ENCODE measurements at places on chromosomes 2 and 18.
A peak's percentile ranks its signal among the peaks of the same experiment; 100 is the strongest.

DNA sequence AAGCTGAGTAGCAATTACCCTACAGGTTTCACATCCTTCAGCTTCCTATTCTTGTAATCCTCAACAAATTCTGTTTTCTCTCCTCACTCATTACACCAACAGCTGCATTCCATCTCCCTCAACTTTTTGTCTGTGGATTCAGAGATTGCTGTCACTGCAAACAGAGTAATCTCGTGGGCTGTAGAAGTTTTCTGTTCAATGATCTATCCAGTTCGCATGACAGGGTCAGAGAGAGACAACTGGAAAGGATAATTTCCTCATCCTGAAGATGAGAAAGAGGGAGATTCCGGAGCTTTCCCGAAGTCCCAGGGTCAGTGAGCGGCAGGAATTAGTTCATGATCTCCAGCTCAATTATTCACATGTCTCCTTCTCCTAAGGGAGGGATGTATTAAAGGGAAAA, 75.7 kb downstream of the MYO5B start:
- DNase-seq, result no peak

DNA sequence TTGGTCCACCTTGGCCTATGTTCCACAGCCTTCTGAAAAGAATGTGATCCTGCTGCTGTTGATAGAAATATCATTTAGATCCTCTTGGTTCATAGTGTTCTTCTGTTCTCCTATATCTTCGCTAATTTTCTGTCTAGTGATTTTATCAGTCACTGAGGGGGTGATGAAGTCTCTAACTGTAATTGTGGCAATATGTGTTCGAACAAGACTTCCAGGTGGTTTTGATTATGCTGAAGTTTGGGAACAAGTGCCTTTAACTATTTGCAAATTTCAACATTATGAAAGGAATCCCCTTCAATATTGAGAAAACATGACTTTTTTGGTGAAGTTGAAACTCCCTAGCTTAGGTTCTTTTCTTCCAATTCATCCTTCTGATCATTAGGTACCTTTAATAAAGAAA, 140.4 kb downstream of the MTX2 start:
- DNase-seq, result no peak

DNA sequence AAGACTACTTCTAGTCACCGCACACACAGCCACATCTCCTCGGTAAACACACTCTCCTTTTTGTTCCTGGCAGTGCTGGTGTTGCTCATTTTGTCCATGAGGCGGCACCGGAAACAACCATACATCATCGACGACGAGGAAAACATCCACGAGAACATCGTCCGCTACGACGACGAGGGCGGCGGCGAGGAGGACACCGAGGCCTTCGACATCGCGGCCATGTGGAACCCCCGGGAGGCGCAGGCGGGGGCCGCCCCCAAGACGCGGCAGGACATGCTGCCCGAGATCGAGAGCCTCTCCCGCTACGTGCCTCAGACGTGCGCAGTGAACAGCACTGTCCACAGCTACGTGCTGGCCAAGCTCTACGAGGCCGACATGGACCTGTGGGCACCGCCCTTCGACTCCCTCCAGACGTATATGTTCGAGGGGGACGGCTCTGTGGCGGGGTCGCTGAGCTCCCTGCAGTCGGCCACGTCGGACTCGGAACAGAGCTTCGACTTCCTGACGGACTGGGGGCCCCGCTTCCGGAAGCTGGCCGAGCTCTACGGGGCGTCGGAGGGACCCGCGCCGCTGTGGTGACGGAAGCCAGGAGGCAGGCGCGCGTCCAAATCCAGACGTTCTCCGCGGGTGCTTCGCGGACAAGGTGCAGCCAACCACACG, 221.0 kb downstream of the CDH20 start:
- DNase-seq, result no peak

GRCh38 chr2:48508461-48509124, 21.4 kb upstream of the STON1 start:
- DNase-seq, result peak; percentile 82

DNA sequence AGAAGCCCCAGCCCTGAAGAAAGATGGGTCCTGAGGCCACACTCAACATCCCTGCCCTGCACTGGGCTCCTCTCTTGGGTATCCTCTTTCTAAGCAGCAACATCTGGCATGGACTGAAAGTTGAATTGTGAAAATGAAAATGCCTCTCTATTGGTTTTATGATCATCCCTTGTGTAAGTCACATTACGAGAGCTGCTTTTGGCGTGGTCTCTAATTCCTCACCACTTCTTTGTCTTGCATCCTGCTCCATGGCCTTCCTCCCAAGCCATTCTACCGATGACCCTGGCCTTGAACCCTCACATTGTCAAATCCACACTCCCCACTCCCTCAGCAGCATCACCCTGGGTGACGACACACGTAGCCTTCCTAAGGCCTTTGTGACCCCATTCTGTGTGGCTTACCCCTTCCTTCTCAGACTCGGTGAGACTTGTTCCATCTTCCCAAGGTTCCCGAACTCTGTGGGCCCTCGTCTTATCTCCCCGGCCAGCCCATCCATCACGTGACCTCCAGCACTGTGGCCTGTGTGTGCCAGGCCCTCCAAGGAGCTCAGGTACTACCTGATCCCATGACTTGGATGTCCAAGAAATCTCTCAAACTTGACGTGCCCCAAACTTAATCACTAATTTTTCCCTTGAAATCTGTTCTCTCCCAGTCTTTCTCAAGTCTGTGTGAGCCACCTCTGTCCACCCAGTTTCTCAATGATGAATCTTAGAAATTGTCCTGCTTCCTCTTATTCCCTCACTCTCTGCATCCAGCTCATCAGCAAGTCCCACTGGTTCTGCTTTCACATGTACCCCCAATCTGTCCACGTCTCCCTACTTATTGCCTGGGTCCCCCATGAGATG, 194.7 kb upstream of the HS6ST1 start:
- DNase-seq, result no peak

- DNase-seq, result peak; percentile 80
Measured at GRCh38 chr18:13003466-13003896, 12.3 kb downstream of the CEP192 start.

DNA sequence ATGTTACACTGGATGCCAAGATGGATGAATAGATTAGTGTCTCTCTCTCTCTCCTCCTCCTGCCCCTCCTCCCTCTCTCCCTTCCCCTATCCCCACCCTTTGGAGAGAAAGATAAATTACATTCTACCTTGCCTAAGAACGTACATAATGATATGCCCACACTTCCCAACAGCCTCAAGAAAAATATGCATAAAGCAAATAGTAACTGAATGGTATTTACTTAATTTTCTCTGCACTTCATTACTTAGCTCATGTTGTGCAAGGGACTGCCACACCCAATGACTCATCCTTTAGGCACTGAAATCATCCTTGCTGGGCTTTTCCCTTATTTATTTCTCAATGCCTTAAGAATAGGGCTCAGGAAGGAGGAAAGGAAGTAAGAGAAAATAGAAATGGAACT, 137.3 kb upstream of the PID1 start:
- DNase-seq, result peak; percentile 68

DNA sequence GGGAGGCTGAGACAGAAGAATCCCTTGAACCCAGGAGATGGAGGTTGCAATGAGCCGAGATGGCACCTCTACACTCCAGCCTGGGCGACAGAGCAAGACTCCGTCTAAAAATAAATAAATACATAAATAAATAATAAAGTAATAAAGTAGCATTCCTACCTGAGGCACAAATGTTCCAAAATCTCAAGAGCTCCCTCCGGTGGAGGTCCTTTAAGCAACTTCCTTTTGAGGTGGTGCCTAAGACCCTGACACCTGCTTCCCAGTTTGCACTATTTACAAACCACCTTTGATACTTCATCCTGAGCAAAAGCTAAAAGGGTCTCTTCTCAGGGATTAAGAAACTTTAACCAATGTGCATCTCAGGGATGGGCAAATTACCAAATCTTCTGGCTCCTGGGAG, 505.1 kb downstream of the CNTNAP5 start:
- DNase-seq, result peak; percentile 8

DNA sequence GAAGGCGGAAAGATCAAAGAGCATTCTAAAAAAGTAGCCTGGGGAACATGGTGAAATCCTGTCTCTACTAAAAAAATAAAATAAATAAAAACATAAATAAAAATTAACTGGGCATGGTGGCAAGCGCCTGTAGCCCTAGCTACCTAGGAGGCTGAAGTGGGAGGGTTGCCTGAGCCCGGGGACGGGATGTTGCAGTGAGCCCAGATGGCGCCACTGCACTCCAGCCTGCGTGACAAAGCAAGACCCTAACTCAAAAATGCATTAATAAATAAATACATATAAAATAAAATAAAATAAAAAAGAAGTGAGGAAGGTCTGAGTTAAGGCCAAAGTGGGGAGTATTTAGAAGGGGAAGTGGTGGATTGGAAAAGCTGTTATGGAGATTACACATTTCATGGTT, 1.3 kb upstream of the PSMD14 start:
- DNase-seq, result peak; percentile 28

DNA sequence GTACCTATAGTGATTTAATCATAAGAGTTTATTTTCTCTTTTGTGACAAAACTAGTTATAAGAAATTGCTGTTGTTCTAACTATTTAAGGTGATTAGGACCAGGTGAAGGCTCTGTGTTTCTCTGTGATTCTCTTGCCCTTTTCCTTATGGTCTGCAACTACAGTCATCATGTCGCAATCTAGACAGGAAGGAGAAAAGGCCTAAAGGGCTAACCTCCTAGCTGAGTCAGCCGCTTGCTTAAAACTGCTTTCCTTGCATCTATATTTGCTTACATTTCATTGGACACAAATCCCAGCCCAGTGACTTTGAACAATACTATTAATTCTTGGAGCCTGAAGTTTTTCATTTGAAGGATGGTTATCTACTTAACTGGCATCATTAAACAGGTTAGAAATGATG, 93.1 kb downstream of the PIK3C3 start:
- DNase-seq, result peak; percentile 80

- DNase-seq, result no peak
Measured at GRCh38 chr2:157160111-157160510, 97.4 kb upstream of the GALNT5 start.

DNA sequence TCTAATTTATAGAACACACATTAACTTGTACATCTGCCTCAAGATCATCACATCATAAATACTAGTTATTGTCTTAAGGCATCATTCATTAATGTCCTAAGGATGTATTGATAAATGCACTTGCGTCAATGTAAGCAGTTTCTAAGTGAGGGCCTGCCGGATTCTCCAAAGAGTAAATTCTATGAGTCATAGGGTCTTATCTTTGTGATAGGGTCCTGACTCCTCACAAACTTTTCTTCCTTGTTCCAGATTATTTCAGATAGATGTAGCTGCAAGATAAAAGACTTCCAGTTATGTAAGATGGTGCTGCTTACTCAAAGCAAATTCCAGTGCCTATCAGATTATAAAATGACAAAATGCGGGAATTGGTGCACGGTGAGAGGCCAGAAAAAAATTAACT, 315.0 kb upstream of the SLC39A10 start:
- no peak for DNase-seq

GRCh38 chr2:58101500-58101899, 54.9 kb downstream of the VRK2 start:
- no peak for DNase-seq

DNA sequence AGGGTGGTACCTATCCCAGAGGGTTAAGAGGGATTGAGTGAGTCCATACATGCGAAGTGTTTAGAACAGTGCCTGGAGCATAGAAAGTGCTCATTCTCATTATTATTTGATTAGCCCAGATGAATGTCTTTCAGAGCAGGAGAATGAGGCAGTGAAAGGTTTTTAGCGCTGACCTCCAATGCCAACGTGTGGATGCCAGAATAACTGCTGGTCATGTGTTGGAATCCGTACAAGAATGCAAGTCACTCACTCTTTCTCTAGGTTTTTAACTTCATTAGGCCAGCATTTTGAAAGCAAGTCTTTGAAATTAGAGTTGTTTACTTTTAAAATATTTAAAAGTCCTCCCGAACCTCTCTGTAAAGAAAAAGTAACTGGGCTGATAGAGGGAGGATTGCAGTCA, 374.2 kb downstream of the EN1 start:
- no peak for DNase-seq

DNA sequence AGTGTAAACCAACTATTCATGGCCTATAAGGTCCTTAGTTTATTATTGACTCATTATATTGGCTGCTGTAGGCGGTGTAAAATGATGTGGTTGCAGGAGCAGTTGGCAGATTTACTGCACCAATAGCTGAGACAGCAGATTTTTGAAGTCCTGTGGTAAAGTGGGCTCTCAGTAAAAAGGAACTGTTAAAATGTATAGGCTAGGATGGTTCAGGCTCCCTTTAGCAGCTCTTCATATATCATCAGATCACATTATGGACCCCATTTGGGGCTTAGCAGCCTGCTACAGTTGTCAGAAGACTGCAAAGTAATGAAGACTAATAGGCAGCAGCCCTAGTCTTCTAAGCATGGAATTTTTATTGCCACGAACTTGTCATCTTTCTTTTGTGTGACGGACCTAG, 27.8 kb downstream of the MTX2 start:
- peak; percentile 21 for DNase-seq

- no peak for DNase-seq
Measured at GRCh38 chr2:240605867-240606743, 19.2 kb upstream of the GPR35 start.

DNA sequence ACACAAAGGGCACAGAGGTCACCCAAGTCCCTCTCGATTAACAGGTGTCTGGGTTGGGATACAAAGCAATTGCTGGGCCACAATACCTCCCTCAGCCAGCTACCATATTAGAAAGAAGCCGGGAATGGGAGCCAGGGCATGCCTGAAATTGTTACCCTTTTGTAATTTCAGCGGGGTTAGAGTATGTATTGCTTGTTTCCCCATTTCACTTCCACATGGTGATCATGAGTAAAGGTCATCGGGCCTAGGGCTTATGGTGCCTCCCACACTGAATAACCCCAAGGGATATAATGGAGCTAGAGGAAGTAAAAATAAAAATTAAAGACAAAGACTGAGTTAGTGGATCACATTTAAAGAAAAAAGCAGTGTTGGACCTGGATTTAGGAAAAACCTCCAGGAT, 437.2 kb upstream of the KLHL29 start:
- peak; percentile 37 for DNase-seq

DNA sequence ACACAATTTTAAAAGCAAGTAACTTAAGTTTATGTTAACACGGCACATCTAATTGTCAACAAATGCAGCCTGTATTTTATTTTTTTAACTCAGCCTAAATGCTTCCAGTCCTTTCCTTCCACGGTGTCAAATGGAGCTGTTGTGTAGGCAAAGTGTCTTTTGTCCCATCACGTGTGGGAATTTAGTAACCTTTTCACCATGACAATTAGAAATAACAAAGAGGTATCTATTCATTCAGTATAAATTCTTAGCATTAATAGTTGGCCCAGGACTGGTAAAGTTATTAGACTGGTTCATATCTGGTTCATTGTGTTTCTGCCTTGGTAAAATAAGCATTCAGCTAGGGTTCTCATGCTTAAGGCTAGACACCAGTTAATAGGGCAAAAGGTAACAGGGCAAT, 47.9 kb downstream of the FRZB start:
- no peak for DNase-seq

DNA sequence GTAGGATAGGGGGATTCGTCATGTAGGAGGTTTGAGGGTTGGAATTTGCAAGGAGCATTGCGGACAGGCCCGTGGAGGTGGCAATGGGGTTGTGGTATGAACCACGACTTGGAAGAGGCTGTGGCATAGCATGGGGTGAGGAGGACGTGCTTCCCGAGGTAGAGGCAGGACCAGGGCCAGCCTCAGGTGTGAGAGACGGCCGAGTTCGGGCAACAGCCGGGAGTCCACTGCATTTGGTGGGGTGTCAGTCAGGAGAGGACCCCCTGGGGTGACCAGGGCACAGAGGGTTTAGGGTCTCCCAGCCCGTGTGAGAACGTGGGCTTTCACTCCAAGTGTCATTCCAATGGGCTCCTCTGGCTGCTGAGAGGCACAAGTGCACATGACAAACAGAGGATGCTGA, 339.0 kb downstream of the EIPR1 start:
- DNase-seq, result no peak

- DNase-seq, result no peak
Measured at GRCh38 chr2:29560030-29560429, 361.4 kb downstream of the ALK start.

- DNase-seq, result no peak
Measured at GRCh38 chr2:237482485-237482884, 4.6 kb upstream of the MLPH start.

All from NB4 (cell line).